ENCODE measurements at places on chromosomes 6 and 20.
A peak's percentile ranks its signal among the peaks of the same experiment; 100 is the strongest.

DNA sequence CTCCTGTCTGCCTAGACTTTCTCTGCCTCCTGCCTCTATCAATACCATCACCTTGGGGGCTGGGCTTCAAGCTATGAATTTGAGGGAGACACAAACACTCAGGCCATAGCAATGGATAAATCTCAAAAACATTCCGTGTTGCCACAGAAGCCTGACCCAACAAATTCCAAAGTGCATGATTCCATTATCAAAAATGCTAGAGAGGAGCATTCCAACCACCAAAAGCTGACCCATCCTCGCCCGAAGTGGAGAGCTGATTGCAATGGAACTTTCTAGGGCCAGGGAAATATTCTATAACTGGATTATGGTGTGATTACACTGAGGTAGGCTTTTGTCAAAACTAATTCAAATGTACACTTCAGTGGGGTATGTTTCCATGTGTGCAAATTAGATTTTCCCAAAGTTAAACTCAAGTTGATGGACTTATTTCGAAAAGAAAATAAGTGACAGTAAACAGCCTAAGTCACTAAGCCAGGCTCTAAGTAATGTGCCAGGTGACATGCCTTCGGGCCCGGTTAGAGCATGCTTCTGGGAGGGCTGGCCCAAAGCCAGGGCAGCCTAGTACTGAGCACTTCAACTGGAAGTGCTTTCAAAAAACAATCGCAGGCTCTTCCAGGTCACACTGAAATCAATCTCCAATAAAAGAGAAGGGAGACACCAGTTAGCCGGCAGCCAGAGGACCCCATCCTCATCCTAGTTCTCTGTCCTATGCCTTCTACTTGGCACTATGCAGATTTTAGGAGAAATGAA lies 142.3 kb downstream of the TBXT start:
- DNase-seq, result no peak

DNA sequence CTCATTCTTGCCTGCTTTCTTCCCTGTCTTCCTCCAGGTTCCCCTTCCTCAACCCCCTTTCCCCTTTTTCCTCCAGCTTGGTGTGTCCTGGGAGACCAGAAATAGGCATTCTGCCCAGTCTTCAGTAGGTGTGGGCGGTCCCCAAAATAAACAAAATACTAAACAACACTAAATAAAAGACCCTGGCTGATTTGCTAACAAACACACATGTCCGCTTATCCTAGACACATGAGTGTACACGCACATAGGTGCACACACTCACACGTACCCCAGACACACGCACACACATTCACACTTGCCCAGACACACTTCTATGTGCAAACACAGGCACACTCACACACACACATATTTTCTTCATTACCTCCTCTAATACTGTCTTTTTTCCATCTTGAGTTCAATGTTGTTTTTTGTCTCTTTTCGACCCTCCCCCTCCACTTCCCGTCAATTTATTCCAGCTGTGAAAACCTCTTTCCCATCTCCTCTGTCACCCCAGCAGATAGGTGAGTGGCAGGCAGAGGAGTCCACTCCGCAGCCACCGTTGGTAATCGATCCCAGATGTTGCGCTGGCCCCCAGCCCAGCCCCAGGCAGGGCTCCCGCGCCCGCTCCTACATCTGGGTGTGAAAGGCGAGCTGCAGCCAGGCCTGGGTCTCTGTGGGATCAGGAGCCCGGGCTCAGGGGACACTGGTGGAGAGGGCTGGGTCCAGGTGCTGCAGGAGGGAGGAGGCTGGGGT lies 56.9 kb upstream of the FOXP4 start:
- DNase-seq, result no peak

DNA sequence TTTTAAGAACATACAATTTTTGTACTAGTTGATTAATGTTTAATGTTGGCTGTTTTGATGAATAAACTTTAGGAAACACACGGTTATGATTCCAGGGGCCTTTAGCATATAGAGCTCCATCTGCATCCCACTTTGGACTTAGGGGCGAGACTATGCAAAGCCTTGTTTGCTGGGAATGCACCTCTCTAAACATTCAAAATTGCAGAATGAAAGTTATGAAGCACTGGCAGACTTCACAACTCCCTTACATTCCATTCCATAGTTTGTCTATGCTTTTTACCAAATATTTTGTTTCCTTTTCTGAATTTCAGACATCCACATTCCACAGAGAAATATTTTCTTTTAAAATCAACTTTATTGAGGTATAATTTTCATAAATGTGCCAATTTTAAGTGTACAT lies 10.3 kb upstream of the TCP11 start:
- DNase-seq, result no peak

GRCh38 chr20:54103067-54103761 lies 32.8 kb upstream of the BCAS1 start:
- peak; percentile 70 for DNase-seq

DNA sequence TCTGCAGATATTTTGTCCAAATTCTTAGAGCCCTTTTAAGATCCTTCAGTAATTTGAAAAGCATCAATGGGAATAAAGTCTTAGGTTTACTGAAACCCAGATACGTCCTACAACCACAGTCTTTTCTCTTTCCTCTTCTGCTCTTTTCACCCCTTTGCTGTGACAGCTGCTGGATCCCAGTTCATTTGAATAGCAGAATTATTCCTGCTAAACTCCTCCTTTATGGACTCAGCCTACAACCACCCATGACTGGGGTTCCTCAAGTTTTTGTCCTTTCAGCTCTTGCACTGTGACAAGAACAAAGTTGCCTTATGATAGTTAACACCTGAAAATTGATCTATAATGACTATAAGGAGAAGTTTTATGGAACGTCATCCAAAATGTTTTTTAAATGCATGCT lies 237.5 kb downstream of the EYA4 start:
- DNase-seq, result no peak

DNA sequence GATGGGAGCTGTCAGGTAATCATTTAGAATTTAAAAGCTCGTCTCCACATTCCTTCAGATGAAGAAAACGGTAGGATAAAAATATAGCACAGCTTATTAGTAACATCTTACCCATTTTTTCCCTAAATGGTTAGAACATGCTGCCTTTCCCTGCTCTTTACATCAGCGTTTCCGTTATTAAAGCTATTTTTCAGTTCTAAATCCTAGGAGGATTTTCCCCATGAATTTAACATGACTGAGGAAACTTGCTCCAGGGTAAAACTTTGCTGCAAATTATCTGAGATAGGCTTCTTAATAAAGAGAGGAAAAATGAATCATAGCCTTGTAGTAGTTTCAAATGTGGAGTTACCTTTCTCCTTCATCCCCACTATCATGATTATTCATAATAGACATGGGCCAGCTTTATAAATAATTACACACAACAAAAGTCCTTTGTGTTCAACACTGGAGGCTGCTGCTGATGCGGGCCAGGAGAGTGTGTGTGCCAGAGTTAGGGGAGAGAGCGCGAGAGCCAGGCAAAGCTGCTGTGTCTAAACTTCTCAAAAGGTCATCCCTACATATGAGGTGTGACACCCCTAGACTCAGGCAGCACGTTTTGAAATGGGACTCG lies 24.4 kb downstream of the MYLIP start:
- no peak for DNase-seq

DNA sequence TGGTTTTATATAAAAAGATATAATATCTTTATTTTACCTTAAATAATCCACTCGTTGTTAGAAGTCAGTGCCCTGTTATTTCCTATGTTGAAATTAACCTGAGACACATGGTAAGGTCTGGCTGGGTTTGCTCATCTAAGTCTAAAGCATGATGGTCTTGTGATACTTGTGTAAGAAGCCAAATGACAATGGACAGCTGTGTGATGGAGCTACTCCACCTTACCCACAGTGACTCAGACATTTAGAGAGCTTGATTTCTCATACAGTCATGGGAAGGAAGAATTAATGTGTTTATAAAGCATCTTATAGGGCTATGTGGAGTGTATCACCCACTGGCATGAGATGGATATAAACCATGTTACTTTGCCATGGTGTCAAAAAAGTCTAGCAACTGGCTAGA lies 11.7 kb downstream of the CTCFL start:
- no peak for DNase-seq

DNA sequence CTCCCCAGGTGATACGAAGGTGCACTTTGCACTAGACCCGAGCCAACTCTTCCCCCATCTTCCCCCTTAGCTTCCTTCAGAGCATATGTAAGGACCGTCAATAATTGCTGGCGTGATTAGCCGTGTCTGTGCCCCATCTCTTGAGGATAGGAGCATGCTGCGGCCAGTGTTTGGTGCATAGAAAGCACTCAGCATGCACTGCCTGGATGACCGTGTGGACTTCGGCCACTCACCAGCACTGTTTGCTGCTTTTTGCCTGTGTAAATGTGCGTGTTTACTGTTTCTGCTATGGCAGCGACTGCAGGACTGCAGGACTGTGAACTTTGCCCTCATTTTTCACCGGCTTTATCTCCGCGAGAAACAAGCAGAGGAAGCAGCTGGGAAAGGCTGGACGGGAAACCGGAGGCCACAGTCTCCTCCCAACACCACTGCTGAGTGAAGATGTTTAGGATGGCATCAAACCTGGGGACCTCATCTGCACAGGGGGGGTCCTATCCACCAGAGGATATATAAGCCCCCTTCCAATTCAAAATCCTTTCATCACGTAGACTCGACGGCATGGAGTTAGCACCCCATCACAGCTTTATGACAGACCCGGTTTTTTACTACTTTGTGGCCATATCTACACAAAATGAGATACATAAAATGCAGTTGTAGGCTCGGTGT lies 150.6 kb upstream of the AFDN start:
- DNase-seq, result no peak

DNA sequence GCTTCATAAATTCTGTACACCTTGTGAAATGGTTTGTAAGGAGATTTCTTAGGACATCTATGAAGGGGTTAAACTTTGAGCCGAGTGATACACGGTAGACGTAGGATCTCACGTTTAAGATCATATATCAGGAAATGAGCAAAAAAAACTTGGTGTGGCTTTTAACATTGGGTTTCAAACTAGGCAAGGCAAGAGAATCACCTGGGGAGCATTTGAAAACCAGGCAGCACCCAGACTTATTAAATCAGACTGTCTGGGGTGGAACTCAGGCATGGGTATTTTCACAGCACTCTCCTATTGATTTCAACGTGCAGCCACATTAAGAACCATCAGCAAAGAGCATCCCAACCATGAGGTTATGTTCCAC lies 26.4 kb downstream of the LY86 start:
- no peak for DNase-seq

- no peak for DNase-seq
Observed at GRCh38 chr6:75581231-75581630, 20.4 kb upstream of the SENP6 start.

- DNase-seq, result no peak
Observed at GRCh38 chr20:19786311-19786710, 28.3 kb downstream of the RIN2 start.

- no peak for DNase-seq
Observed at GRCh38 chr6:44967481-44967880, 360.6 kb upstream of the RUNX2 start.

GRCh38 chr6:146578054-146578453 lies 20.7 kb upstream of the ADGB start:
- DNase-seq, result no peak

DNA sequence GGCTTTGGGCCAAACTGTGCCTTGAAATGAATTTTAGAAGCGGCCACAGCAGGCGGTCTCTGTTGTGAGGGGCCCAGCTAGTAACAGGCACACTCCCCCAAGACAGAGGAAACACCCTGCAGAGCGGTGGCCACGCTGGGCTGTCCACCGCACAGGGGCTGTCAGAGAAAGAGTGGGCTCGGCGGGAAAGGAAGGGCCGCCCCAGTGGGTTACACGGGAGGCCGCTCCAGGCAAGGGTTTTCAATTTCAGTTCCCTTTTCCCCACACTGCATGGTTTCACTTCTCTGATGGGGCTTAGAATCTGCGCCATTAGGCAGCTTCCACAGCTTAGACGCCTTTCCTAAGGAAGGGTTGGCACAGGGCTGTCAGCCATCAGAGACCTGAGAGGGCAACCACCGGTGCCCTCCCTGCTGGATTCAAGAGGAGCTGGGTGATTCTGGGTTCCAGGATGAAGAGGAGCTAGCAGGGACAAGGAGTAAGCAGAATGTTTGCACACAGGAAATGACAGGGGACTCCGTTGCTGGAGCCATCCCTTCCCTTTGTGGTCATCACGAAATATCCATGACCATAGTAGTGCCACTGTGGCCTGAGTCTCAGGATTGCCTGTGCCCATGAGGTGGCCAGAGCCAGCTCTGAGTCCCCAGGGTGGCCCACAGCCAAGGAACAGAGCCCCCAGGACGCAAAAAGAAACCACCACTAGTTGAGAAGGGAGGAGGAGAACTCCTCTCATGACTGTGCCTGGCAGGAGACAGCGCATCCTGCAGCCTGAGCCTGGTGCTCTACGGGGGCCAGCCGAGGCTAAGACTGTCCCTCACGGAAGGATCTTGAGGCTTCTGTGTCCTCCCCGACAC lies 282.7 kb downstream of the NRN1 start:
- no peak for DNase-seq

- no peak for DNase-seq
Observed at GRCh38 chr6:134379599-134379998, 61.7 kb upstream of the SGK1 start.

DNA sequence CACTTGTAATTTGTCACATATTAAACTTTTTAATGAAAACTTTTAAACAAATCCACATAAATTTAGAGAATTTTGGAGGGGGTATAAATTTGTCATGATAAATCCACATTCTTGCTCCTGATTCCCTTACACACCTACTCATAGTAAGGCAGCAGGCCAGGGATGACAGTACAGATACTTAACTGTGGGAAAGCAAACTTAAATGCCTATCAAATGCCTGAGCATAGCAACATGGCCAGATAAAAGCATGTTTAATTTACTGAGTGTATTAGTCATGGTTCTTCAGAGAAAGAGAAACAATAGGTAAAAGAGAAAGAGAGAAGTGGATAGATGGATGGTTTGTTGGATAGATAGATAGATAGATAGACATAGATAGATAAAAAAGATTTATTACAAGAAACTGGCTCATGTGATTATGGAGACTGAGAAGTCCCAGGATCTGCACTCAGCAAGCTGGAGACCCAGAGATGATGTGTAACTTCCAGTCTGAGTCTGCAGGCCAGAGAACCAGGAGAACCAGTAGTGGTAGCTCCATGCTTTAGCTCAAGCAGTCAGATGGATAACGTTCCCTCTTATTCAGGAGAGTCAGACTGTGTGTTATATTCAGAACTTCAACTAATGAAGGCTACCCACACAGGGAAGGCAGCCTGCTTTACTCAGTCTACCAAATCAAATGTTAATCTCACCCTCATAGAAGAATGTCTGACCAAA lies 15.9 kb upstream of the ADGRF1 start:
- DNase-seq, result no peak

DNA sequence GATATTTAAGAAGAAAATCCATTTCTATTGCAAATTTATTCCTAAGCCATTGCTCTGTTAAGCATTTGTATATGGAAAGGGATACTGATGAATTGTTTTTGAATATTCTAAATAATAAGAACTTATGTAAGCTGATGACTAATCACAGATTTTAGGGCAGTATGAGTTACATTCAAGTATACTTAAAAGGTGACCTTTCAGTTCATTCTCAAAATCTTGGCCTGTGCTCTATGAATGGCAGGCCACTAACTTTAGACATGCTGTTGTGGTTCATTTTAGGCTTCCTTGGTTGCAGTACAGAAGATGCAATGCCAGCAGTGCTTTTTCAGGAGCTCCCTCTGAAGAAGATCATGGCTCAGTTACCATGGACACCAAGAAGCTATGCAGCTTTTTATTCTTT lies 380.4 kb downstream of the CENPW start:
- no peak for DNase-seq

- no peak for DNase-seq
Observed at GRCh38 chr6:190596-191395, 101.5 kb upstream of the DUSP22 start.
